ENCODE measurements at places on chromosomes 13 and 19.

GRCh38 chr19:36256064-36256463 lies 41.2 kb downstream of the ZNF146 start:
- no peak for DNase-seq

GRCh38 chr13:100304229-100304628 lies 215.3 kb downstream of the PCCA start:
- no peak for DNase-seq

DNA sequence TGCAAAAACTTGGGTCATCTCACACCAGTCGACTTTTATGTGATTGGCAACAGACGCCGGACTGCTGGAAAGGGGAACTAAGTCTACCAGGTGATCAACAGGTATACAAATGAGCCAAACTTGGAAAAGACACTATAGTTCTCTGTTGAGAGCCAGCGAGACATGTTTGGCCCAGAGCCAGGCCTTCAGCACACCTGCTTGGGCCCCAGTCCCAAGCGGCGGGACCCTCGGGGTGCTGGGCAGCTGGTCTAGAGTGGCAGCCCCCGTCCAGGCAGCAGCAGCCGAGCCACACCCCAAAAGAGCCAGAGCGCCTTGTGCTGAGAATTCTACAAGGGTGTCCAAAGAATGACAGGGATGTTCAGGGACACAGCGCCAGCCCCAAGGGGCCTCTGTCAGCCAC lies 28.0 kb downstream of the NAXD start:
- no peak for DNase-seq

- no peak for DNase-seq
Observed at GRCh38 chr13:43528992-43529391, 257.8 kb downstream of the ENOX1 start.

GRCh38 chr19:33487901-33488800 lies 33.4 kb downstream of the PEPD start:
- DNase-seq: no peak

- no peak for DNase-seq
Observed at GRCh38 chr19:10826846-10827245, 9.2 kb downstream of the TMED1 start.

DNA sequence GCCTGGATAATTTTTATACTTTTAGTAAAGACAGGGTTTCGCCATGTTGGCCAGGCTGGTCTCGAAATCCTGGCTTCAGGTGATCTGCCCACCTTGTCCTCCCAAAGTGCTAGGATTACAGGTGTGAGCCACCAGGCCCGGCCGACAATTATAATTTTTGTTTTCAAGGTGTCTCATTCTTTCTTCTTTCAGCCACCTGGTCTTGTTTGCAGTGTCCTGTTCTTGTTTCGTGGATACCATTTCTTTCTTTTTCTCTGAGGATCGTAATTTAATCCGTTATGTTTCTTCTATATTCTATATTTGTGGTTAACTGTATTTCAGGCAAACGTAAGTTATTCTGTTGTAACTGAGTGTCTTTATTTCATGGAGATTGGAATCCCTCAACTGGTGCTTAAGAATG lies 15.7 kb downstream of the TIMM13 start:
- no peak for DNase-seq

Measured in esophagus squamous epithelium (tissue), 5 donors.